ENCODE measurements at places on chromosomes 2 and 18. TPM values are rescaled to one million over a fixed set of nuclear protein-coding genes. Genes with fewer than 3 reads are reported as not detected.
A peak's percentile ranks its signal among the peaks of the same experiment; 100 is the strongest.

DNA sequence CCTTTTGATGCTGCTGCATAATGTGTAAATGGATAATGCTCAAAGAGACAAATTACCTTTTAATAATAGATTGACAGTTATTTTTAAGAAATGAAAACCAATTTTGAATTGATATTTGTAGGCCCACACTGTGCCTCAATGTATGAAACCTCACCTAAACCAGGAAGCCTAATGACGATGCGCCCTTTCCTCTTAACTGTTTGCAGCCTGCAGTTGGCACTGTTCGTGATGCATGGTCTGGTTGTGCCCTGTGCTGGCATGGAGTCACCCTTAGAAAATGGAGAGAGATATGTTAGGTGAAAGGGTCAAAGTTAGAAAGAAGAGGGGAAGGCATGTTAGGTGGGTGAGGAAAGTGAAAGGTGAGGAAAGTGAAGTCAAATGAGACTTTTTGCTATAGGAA lies 390.2 kb downstream of the PTPRM start:
- DNase-seq: no peak

GRCh38 chr2:36369716-36370115 lies 14.1 kb downstream of the CRIM1 start:
- no peak for DNase-seq

CCDC150 gene
- 4.4 TPM for total RNA-seq

- DNase-seq: no peak
Observed at GRCh38 chr2:176891105-176891504, 321.5 kb upstream of the HNRNPA3 start.

CXCR2 gene
- total RNA-seq: not detected

- DNase-seq: no peak
Observed at GRCh38 chr2:35365859-35366258, 989.7 kb upstream of the CRIM1 start.

- DNase-seq: peak; percentile 32
Observed at GRCh38 chr2:17166506-17166905, 351.7 kb downstream of the RAD51AP2 start.

GCA gene
- total RNA-seq: 33.3 TPM

DNA sequence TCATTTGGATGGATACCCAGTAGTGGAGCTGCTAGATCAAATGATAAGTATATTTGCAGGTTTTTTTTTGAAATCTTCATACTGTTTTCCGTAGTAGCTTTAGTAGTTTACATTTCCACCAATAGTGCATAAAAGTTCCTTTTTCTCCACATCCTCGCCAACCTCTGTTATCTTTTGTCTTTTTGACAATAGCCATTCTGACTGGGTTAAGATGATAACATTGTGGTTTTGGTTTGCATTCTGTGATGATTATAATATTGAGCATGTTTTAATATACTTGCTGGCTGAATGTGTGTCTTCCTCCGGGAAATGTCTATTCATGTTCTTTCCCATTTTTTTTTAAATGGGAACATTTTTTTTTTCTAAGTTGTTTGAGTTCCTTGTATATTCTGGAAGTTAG lies 260.0 kb downstream of the GULP1 start:
- DNase-seq: no peak

CRYBA2 gene
- not detected for total RNA-seq

DNA sequence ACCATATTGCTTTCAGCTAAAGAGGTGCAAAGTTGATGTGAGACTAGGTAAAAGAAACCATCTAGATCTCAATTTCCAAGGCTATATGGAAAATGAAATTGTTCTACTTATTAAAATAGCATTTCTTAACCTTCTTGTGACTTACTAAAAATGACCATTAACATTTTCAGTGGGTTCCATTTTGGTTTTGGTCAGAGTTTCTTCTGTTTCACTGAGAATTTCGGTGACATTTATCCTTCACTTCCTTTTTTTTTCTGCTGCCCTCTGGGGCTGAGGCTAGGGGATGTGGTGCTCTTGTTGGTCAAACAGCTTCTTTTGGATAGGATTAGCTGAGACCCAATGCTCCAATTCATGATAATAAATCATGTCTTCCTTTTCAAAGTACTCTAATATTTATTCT lies 44.3 kb upstream of the REL start:
- no peak for DNase-seq

- DNase-seq: peak; percentile 98
Observed at GRCh38 chr2:182324665-182325064, 102.2 kb downstream of the PDE1A start.

DNA sequence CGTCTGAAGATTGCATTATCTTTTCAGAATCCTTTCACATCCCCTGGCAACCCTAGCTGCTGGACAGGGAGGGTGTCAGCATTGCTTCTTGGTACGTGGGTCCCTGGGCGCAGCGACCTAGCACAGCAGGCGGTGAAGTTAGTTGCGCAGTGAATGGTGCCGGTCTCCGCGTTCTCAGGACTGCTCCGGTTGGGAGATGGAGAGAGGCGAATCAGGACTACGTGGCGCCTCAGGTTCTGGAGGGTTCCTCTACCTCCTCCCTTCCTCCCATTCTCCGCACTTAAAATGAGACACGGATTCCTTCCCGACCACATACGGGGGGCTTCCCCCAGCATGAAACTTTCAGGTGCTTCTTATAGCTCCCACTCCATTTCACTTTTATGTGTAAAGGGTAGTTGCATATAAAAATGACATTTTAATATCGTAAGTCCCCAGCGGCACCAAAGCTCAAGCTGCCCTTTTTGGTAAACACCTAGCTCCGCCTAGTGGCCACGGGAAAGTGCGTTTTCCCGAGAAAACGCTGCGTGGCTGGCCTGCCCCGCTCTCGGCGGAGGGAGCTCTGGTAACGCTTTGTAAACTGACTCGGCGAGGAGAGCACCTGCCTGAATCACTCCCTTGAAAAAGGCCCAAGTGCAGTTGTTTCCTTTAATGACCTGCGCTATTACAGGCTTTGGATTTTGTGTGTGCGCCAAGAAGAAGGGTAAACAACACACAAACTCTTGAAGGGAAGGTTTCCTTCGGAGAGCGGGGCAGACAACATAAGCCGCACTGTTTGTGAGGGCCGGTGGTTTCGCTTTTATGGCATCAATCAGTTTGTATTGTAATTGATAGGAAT lies 32.9 kb upstream of the INHBB start:
- peak; percentile 28 for DNase-seq

- no peak for DNase-seq
Observed at GRCh38 chr2:197614532-197614931, 60.9 kb downstream of the RFTN2 start.

- DNase-seq: no peak
Observed at GRCh38 chr2:195404651-195405050, 252.4 kb upstream of the SLC39A10 start.

GRCh38 chr2:102063941-102064678 lies 72.3 kb downstream of the IL1R2 start:
- peak; percentile 96 for DNase-seq

GRCh38 chr18:58438958-58439300 lies 190.0 kb downstream of the ALPK2 start:
- DNase-seq: no peak

- DNase-seq: peak; percentile 42
Observed at GRCh38 chr2:218284106-218284811, 8.0 kb downstream of the TMBIM1 start.

SPC25 gene
- 2.0 TPM for total RNA-seq

ZNF385B gene
- total RNA-seq: not detected

MREG gene
- 10.5 TPM for total RNA-seq

LIPG gene
- 196 TPM for total RNA-seq

GRCh38 chr18:62790871-62791772 lies 75.8 kb downstream of the PHLPP1 start:
- no peak for DNase-seq

MBD2 gene
- total RNA-seq: 26.7 TPM

DNA sequence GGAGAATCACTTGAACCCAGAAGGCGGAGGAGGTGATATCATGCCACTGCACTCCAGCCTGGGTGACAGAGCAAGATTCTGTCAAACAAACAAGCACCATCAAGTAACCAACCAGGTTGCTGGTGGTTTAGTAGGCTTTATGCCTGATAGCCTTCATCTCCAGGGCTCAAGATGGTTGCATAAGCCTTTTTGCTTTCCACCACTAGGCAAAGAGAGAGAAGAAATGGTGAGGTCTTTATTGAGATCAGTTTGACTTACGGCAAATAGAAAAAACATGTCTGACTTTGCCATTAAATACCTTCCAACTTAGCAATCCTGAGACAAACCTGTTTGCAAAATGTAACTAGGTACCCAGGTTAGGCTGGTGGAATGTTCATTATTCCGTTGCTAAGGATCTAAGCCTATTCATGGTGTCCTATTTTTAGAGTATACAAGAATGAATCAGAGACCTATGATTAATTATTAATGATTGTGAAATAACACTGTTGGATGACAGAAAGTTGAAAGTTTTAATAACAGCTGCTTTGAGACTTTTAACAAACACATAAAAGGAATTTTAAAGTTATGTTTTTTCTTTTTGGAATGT lies 53.5 kb upstream of the SLC38A11 start:
- peak; percentile 93 for DNase-seq

DNA sequence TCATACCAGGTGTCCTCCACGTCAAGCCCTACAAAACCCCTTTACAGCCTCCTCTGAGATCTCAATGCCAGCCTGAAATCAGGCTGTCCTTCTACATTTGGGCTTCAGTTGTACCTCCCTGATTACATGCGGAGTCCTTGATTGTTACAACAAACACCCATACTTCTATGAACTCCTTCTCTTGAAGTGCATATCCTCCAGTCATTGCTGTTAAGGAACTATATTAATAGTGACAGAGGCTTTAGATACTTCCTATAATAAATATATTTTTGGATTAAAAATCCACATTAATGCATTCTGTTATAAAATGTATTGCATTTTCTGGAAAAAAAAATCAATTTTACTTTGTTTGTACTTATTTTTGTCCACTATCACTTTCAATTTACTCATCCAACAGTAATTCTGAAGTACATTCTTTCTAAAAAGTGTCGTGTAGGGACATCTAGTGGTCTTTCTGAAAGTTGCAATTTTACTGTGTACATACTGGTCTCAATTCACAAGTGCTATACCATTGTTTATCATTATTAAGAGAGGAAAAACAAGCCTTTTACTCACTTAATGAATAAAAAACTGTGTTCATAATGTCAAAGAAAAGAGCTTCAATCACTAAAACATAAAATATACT lies 316.4 kb downstream of the DSEL start:
- peak; percentile 28 for DNase-seq

C1GALT1C1L gene
- 1.2 TPM for total RNA-seq

DNA sequence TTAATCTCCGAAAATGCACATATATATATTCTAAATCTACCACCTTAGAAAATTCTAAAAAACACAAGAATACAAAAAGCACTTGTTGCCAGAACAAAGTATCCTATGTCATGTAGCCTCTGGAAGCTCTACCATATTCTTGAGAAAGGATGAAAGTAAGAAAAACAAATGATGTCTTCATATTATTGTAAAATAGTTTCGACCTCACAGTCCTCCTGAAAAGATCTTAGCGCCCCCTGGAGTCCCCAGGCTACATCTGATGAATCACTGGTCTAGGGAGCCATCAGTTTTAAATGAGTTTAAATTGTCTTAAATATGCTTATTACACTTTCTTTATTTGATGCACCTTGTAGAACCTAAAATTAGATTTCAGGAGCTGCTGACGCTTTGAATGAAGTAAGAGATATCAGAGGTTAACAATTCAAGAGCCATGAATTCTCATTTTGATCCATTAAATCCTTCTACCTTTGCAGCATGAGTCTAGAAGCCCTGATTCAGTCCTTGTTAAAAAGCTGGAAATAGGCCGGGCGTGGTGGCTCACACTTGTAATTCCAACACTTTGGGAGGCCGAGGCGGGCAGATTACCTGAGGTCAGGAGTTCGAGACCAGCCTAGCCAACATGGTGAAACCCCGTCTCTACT lies 138.8 kb downstream of the MCFD2 start:
- DNase-seq: no peak

DNA sequence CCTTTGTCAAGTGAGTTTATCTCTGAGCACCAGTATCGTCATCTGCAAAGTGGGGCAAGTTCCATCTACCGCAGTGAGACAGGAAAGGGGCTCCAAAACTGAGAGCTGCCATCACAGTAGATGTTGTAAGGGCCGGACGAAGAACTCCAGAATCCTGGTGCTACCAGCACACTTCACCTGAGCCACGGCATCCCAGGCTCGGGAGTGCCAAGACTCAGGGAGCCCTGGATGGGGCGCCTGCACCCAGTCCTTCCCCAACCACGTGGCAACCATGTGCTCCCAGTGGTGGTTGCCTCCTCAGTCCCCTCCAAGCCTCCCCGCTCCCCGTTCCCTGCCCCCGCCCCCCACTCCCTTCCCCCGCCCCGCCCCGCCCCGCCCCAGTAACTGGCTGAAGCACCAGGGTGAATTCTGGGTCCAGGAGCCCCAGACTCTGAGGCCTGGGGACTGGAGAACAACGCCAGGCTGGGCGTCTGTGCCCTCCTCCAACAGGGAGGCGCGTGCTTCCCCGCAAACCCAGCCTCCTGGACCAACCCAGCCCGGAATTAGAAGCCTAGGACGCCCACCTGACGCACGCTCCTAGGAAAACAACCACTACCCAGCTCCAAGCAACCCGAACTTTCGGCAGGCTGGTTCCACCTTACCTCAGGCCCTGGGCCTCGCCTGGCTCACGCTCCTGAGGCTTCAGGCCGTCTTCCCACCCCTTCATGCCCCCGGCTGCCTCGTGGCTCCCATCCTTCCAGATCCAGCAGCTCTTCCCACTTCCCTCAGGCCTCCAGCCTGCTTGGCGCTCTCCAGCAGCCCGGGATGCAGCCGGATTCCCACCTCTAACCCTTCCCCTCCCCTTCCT lies 67.6 kb downstream of the LAMA3 start:
- DNase-seq: no peak

EVX2 gene
- total RNA-seq: not detected

- no peak for DNase-seq
Observed at GRCh38 chr2:145096582-145096981, 576.7 kb upstream of the ZEB2 start.

RBM44 gene
- 0.07 TPM for total RNA-seq

FAP gene
- 3.6 TPM for total RNA-seq

DNA sequence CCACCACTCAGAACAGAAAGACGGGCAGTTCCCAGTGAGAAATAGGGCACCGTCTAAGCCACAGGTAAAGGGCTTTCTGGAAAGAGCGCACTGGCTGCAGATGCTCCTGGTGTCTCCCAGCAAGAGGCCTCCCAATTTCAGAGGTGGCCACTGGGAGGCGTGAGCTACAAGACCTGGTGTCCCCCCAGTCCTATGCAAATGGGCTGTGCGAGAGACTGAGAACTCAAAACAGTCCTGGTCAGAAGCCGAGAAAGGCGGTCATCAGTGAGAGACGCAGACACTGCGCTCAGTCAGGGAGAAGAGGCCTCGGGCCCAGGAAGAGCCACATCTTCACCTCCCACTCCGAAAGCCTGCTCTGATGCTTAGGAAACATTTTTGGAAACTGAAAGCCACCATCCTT lies 179.5 kb downstream of the EIPR1 start:
- no peak for DNase-seq

DNA sequence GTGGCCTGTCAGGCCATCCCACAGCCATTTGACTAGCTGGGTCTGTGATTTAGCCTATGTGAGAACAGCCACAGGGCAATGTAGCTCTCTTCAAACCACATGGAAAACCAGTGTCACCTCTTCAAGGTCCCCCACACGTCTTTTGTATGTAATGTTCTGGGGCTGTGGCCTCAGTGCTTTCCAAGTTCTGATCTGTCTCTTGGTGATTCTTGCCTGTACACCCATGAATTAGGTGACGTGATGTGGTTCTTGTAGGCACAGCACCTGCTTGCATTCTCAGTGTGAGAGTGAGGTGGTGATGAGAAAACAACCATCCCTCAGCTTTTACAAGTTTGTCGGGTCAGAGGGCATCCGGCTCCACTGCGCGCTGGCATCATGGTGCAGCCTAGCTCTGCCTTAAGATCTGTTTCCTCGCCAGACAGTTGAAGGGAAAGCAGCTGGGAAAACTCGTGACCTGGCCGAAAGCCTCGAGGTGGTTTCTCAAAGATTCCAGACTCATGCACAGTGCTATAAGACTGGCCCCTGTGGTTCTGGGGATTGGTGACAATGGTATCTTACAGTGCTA lies 125.8 kb downstream of the TANC1 start:
- DNase-seq: no peak

MDH1B gene
- 1.8 TPM for total RNA-seq

NDC80 gene
- total RNA-seq: 4.4 TPM
